A549 treated with Hydrocortisone at 1 μM for 4 hours (cell line): ENCODE measurements at places on chromosomes 5 and 9. TPM values are rescaled to one million over a fixed set of nuclear protein-coding genes. Genes with fewer than 3 reads are reported as not detected.

Gene PCA3
- not detected in 5 replicates for total RNA-seq

Gene WNK2
- 5.6 to 6.5 TPM (median 6.4 TPM) in 5 replicates for total RNA-seq

Gene C9
- total RNA-seq, result not detected in 5 replicates

Gene SPATA31D3
- not detected in 5 replicates for total RNA-seq

Gene ANKRD34B
- total RNA-seq, result 0.03 to 0.17 TPM (median 0.06 TPM) in 3 of 5 replicates, not detected in the others

Gene BARHL1
- not detected in 5 replicates for total RNA-seq

Gene LRRC70
- 0.08 to 0.22 TPM (median 0.15 TPM) in 3 of 5 replicates, not detected in the others for total RNA-seq

Gene C5orf52
- not detected in 5 replicates for total RNA-seq

Gene EQTN
- total RNA-seq, result not detected in 5 replicates

Gene RNF180
- 0.22 to 0.40 TPM (median 0.32 TPM) in 5 replicates for total RNA-seq

Gene DBH
- not detected in 5 replicates for total RNA-seq

Gene SLC4A9
- total RNA-seq, result 0.02 TPM in 1 of 5 replicates, not detected in the others

Gene IL13
- total RNA-seq, result 0.08 TPM in 1 of 5 replicates, not detected in the others

Gene GPR151
- total RNA-seq, result not detected in 5 replicates

Gene BSPRY
- 0.06 to 0.12 TPM in 2 of 5 replicates, not detected in the others for total RNA-seq

Gene IFNK
- total RNA-seq, result 0.09 TPM in 1 of 5 replicates, not detected in the others
